ENCODE measurements at places on chromosomes 4 and X.

DNA sequence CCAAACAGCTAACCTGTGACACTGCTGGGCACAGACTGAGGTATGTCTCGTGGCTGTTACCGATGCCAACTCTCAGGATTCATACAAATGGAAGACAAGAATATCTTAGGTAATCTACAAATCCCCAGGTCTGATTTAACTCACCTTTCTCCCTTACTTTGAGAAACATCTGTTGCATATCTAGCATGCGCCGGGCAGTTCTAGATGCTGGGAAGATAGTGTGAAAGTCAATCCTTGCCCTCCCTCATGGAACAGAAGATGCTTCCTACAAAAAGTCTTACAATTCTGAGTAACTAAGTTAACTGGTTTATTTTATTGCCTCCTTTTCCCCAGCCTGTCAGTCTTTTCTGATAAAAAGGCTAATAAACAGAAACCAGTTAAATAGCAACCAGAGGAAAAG, 212.2 kb upstream of the FAT1 start:
- DNase-seq = no peak

DNA sequence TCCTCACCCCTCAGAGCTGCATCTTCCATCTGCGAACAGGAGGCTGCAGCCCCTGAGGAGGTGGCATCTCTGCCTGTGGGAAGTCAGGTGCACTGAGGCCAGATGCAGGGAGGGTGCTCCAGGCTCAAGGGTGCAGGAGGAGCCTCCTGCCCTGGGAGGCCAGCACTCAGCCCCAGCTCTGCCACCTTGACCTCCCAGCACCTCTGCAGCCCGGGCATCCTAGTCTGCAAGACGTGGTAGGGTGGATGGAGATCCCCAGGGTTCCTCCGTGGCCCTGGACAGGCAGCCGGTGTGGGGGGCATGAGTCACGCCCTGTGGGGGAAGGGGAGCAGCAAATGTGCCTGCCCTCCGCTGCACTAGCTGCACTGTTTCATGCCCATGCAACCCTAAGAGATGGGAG, 64.7 kb downstream of the TRMT44 start:
- DNase-seq = no peak

GRCh38 chrX:7993873-7994272, 66.7 kb upstream of the PNPLA4 start:
- DNase-seq = no peak

- DNase-seq = no peak
Measured at GRCh38 chr4:24273136-24273535, 311.2 kb downstream of the DHX15 start.

Measured in PC-9 (cell line).